Lung microvascular endothelial cell (primary cell): ENCODE measurements at places on chromosomes 3 and 15. TPM values are rescaled to one million over a fixed set of nuclear protein-coding genes. Genes with fewer than 3 reads are reported as not detected.

- DNase-seq, result no peak
These were observed 17.9 kb upstream of the POLG start for GRCh38 chr15:89352476-89352875.

- DNase-seq, result peak; percentile 14
These were observed 5.5 kb downstream of the FAM81A start for GRCh38 chr15:59443341-59444072.

The PPIB gene
- 579 and 623 TPM in 2 replicates for total RNA-seq

- DNase-seq, result no peak
These were observed 101.1 kb upstream of the IGF1R start for GRCh38 chr15:98547275-98547674.

DNA sequence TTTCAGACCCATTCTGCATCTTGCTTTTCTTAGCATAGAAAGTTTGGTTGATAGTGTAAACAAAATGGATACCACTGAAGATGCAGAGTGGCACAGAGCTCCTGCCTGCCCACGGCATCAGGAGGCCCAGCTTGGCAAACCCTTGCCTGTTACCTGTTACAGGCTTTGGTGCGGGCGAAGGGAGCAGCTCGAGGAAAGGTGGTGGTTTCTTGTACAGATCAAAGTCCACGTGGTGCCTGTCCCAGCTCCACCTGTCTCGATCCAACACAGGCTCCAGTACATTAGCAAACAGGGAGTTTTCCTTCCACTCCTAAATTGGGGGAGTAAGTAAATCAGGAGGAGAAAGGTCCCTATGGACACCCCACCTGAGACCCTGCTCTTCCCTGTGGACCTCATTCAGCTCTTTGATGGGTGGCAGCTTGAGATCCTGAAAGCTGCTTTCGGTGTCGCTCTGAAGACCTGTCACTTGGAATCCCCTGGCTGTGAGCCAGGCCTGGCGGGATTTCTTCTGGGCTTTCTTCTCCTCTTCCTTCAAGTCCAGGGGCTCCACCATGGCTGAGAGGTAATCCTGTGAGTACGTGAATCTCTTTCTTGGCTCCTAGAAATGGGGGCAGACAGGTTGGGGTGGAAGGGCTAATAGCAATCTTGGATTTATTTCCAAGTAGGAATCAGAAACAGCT lies 35.7 kb downstream of the ACAD9 start:
- DNase-seq, result no peak

GRCh38 chr3:14057701-14058100 lies 67.0 kb downstream of the CHCHD4 start:
- DNase-seq, result no peak

- no peak for DNase-seq
These were observed 150.9 kb downstream of the CNTN3 start for GRCh38 chr3:74463515-74463914.

DNA sequence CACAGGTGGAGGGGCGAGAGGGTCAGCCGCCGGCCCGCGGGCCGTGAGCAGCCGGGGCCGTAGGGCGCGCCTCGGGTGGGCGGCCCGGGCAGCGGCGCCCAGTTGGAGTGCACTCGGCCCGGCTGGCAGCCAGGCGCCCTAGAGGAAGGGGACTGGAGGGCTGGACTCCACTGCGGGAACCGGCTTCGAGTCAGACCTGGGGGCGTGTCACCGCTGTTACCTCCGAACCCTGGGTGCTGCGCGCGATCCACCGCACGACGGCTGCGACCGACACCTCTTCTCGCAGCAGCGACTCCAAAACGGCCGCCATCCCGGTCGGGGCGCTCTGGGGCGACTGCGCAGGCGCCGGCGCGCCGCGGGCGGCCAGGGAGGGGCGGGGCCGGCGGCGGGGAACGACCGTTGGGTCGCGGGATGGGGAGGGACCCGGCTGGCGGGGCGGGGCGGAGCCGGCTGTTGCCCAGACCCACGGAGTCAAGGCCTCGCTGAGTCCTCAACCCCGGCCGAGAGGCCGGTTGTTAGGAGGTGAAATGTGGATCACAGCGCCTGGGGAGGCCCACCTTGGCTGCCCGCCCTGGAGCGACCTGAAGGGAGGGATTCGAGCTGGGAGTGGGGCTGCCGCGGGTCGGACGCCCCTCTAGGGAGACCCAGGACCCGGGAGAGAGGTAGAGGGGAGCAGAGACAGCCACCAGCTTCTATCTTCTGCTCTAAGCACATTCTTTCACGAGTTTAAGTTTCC lies at the start of gene CDAN1:
CDAN1 (minus strand) TSS at position 336 of the 736 bp plus-strand sequence; CDS start at position 310, 26 bp downstream.
- peak; percentile 85 for DNase-seq
